ENCODE measurements at places on chromosomes 3 and 15. TPM values are rescaled to one million over a fixed set of nuclear protein-coding genes. Genes with fewer than 3 reads are reported as not detected.

DNA sequence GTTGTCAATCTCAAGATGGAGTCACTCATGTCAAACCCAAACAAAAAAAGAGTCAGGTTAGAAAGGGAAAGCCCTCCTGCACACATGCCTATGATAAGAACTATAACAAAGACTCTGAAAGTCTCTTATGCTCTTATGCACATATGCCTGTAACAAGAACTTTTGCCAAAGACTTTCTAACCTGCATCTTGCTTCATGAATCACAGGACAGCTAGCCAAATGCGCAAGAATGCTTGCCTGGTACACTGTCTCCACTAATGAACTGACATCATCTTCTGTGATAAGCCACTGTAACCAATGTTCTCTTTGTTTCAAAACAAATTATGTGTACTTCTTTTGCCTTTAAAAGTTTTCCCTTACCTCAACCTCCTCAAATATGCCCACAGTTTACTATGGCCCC, 18.2 kb upstream of the EHHADH start:
- no peak for DNase-seq

GRCh38 chr15:98689431-98689861, 41.1 kb downstream of the IGF1R start:
- no peak for DNase-seq

HOMER2 gene
- 9.4 TPM for total RNA-seq

UCN2 gene
- not detected for total RNA-seq

EPHA6 gene
- total RNA-seq, result not detected

DNA sequence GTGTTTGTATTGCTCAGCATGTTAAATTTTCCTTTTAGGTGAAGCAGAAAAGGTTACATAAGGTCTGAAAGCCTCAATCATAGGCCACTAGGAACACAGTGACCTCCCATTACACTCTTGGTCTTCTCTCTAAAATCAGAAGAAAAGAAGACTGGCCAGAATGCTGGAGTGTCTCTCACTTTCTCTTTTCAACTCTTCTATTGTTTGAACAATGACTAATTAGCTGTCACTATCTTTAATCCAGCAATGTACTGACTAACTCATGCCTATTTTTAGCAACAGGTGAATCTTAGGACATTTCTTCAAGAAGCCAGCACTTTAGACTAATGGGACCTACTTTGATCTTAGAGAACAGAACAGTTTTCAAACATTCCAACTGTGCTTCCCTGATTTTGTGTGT, 142.8 kb downstream of the TGFBR2 start:
- DNase-seq, result no peak
